ENCODE measurements at places on chromosomes 3 and 15.

- no peak for DNase-seq
These were observed 37.6 kb upstream of the RHCG start for GRCh38 chr15:89533861-89534544.

GRCh38 chr3:149085828-149086231 lies 503 bp downstream of the HLTF start:
- no peak for DNase-seq

DNA sequence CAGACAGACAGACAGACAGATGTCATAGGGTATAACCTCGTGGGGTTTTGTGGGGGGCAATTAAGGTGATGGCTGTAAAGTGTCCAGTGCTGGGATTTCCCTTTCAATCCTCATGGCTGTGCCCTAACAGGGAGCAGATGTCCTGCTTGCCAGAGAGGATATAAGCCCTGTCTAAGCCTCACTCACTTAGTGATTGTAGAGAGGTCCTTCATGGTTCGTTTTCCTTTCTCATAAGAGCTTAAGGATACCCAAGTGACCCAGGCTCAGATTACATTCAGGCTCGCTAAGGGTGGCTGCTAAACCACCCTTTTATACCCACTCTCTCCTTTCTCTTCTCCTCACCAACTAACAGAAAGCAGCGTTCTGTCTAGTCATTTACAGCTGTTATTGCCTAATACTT lies 19.2 kb downstream of the LYSMD2 start:
- DNase-seq: no peak

- peak; percentile 53 for DNase-seq
These were observed 1.4 kb downstream of the CEMIP start for GRCh38 chr15:80780416-80781221.

Measured in left ventricle myocardium inferior (tissue), 1 donor.